Activated CD8-positive, alpha-beta memory T cell treated with anti-CD3 and anti-CD28 coated beads for 24 hours (primary cell): ENCODE measurements at places on chromosomes 11 and 22.

- no peak for DNase-seq
Observed at GRCh38 chr11:1568441-1568911, 3.6 kb downstream of the DUSP8 start.

DNA sequence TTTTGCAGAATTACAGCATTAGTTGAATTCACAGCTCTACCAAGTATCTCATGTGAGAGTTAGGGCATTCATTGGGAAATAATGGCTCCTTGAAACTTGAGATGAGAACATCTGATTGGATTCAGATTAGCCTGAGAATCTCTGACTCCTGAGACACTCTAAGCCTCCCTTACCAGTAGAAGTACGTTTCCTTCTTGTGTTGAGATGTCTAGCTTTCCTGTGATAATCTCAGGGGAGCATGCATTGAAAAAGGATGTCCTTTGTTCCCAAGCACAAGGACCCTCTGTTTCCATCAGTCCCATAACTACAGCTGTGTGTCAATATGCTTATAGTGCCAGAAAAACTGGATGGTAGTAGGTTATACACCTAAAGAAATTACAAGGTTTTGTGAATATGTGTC is 35.2 kb upstream of the RDX start:
- DNase-seq = no peak

- no peak for DNase-seq
Observed at GRCh38 chr11:22807855-22808570, 21.6 kb downstream of the SVIP start.

GRCh38 chr11:120001178-120002090 is 136.5 kb downstream of the TRIM29 start:
- DNase-seq = no peak

DNA sequence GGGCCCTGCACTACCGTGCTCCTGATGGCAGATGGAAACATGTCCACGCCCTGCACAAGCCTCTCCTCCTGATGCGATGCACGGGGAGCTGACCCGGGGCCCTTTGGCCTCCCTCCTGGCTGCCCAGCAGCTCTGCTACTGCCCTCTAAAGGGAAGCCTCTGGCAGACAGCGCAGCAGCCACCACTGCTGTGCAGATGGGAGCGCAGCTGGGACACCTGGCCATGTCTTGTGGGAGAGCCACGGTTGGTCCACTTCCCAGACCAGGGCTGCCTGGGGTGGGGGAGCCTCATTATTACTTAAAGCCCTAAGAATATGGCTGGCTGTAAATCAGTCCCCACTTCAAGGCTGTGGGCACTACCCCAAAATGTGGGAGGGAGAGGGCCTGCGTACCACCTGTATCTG is 38.3 kb downstream of the TBX1 start:
- DNase-seq = no peak
